ENCODE measurements at places on chromosomes 4 and X.
A peak's percentile ranks its signal among the peaks of the same experiment; 100 is the strongest.

DNA sequence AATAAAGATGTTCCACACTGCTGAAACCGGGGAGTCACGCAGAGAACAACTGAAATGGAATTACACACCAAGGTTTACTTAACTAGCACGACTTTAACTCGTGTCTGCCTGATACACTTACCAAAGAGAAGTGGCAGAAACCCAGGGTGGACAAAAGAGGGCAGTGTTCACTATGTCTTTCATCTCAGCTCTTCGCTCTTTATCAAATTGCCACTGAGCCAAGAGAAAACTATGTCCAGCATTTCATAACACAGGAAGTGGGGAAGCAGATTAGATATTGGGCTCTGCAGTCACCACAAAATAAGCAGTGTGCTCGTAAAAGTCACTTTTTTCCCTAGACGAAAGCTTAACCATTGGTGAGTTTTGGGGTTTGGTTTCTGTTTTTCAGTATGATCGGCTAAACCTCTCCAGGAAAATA lies 155.7 kb downstream of the CHIC2 start:
- peak; percentile 94 for DNase-seq

GRCh38 chr4:181278941-181279340 lies 964.3 kb upstream of the TENM3 start:
- no peak for DNase-seq

GRCh38 chr4:93501244-93501643 lies 327.3 kb upstream of the ATOH1 start:
- no peak for DNase-seq

DNA sequence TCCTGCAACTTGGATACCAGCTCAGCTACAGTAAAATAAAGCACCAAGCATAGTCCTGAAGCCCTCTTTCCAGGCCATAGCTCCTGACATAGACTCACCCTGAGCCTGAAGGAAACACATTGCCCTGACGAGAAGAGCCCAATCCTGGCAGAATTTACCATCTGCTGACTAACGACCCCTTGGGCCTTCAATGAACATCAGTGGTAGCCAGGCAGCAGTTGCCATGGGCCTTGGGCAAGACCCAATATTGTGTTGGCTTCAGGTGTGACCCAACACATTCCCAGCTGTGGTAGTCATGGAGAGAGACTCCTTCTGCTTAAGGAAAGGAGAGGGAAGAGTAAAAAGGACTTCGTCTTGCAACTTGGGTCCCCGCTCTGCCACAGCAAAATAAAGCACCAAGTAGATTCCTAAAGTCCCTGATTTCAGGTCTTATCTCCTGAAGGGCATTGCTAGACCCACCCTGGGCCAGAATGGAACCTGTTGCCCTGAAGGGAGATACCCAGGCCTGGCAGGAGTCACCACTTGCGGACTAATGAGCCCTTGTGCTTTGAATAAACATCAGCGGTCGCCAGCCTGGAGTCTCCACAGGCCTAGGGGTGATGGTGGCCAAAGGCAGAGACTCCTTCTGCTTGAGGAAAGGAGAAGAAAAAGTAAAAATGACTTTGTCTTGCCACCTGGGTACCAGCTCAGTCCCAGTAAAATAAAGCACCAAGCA lies 902.6 kb downstream of the C4orf33 start:
- DNase-seq: no peak

DNA sequence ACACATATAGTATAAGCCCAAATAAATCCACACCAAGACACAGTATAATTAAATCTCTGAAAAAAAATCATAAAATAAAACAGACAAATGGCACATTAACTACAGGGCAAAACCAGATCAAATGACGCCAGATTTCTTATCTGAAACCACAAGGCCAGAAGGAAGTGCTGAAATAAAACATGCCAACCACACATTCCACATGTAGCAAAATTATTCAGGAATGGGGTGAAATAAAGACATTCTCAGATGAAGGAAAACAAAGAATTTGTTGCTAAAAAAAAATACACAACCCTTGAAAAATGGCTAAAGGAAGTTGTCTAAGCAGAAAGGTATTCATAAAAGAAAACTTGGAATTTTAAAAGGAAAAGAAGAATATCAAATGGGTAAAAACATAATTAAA lies 4.5 kb upstream of the DCAF12L1 start:
- DNase-seq: no peak

DNA sequence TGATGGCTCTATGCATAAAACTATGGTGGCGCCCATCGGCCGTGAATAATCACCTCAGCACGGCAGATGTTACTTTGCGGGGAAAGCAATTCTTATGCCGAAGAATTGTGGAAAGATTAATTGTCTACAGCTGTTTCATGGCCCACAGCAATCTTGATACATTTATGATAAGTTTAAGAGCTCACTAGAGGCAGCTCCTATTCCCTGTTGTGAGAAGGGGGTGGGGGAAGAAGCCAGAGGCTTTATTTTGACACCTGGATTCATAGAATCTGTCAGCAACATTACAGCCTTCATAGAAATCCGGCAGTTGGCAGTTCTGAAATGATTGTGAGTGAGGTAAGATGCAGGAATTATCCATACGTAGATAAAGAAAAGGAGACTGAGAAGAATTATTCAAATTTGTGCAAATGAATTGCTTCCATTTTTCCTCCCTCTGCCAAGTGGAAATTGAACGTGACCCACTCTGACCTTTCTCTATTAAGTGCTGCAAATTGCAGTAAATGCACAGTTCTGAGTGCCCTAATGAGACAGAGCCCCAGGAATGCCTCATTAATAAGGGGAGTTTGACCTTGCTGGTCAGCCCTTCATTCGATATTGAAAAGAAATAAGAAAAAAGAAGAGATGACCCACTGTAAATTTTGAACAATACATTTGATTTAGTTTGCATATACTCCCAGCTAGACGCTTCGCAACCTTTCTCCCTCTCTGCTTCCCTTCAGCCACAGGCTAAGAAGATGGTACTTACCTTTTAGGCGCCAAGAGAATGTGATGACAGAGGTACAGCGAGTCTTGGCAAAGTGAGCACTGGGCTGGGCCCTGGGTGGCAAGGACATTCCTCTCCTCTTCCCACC lies 188.8 kb downstream of the GPAT3 start:
- no peak for DNase-seq

DNA sequence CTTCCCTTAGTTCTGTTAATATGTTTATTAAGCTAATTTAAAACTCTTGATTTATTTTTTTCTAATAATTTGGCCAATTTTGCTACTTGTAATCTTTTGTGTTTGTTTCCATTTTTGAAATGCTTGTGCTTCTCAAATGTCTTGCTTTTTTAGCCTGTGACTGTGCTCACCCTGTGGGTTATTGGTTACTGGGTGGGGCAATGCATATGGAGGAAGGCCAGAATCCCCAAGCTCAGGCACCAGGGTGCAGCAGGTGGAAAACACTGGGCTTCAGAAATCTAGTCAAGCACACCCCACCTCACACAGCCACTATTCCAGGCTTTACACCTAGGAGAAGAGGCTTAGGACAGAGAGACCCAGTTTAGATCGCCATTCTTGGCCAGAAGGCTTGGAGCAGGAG lies 33.1 kb downstream of the ETNPPL start:
- no peak for DNase-seq

GRCh38 chr4:3365326-3365725 lies 72.5 kb downstream of the RGS12 start:
- DNase-seq: no peak

- no peak for DNase-seq
Observed at GRCh38 chrX:11259437-11259836, 33.8 kb upstream of the AMELX start.

GRCh38 chrX:131812847-131813825 lies 210.0 kb upstream of the STK26 start:
- peak; percentile 70 for DNase-seq

- DNase-seq: no peak
Observed at GRCh38 chr4:73683456-73683855, 56.9 kb upstream of the CXCL8 start.

DNA sequence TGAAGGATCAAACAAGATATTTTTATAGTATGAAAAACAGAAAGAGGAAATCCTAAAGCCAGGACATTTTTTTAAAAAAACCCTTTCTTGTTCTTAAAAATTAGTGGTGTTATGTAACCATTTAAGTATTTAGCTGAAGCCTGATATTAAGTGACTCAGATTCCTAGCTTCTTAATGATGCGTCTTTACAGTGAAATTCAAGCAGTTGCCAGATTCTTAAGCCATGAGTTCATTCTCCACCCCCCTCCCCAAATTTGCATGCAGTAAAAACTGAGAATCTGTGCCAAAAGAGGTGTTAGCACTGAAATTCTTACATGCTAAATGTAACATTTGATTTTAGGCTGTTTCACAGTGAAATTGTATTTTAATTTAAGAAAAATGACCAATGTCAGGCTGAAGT lies 180.8 kb downstream of the RAPGEF2 start:
- no peak for DNase-seq

DNA sequence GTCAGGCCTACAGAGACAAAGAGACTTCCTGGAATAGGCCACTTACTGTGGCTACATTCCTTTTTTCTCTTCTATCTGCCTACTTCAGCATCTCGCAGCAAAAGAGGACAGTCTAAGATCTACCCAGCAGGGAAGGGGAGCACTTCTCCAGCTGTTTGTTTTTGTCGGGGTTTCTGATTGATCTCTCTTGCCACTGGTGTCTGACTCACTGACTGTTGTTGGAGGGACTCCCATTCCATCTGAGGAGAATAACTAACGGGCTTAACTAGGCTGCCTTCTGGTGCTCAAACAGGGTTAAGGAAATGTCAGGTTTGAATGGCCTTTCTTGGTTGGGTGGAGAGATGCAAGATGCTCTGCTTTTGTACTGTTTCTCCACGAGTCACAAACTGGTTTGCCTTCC lies 100.2 kb upstream of the TMEM164 start:
- DNase-seq: peak; percentile 1

DNA sequence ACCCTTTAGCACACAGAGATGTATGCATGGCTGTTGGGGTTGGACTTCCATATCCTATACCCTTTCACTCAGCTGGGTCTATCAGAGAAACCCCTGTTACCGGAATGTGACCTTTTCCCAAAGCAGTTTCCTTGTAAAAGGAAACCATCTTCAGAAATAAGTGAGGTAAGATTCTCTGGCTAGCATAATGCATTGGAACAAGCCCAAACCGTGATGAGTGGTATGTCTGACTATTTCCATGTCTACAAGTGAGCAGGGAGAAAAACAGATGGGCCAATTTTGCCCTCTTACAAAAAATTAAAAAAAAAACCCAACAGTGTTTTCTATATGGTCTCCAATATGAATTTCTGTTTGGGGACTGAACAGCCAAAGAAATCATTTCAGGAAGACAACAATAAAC lies 283.9 kb downstream of the SMARCA1 start:
- DNase-seq: no peak

DNA sequence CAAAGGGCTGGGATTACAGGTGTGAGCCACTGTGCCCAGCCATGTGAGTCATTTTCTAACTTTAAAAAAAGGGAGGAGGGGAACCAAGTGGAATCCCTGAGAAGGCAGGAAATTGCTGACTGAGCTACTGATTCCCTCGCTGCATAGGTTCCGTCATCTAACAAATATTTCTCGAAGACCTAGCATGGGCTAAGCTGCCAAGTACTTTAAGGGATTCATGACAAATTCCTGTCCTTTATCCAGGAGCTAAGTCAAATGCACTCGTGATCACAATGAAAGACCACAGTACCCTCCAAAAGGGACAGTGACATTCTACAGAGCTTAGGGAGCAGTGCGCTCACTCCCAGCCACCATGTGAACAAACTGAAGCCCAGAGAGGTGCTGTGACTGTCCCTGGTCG lies 33.2 kb upstream of the MAN2B2 start:
- DNase-seq: no peak

- peak; percentile 7 for DNase-seq
Observed at GRCh38 chrX:12304261-12304660, 166.0 kb downstream of the FRMPD4 start.

DNA sequence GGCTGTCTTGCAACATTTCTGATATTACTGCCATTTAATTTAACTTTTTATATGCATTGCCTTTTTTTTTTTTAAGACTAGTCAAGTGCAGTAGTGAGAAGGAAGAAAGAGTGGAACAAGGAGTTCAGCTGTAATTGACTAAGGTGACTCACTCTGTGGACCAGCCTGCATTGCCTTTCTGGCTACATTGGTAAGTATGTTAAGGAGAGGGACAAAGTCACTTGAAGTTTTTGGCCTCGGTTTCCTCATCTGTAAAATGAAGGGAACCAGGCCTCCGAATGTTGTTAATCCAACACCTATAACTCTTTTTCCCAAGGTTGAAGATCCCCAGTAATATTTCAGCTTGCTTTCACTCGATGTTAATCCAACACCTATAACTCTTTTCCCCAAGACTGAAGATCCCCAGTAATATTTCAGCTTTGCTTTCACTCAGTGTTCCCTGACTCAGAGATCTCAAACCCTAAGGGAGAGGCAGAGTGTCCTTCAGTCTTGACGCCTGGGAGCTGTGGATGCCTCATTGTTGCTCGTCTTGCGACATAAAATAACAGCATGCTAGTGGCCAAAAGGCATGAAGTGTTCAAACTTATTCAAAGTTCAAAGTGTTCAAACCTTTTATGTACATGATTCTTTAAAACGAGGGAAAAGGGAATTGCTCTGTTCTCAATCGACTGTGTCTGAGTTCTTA lies 102.0 kb downstream of the SORBS2 start:
- DNase-seq: no peak

GRCh38 chr4:17964576-17964975 lies 57.0 kb downstream of the LCORL start:
- no peak for DNase-seq

DNA sequence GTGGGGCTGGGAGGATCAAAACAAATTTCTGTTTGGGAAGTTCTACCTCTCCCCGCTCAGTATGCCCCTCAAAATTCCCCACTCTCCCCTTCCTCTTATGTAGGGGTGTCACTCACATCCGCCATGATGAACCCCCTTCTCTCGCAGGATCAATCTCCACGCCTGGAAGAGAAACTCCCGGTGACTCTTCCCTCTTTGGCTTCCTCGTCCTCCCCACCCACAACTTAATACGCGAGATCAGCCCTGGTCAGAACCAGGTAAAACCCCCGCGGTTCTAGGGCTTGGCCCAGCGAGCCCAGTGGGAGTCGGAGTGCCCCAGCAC lies 427 bp downstream of the LAMTOR3 start:
- DNase-seq: no peak

- peak; percentile 60 for DNase-seq
Observed at GRCh38 chr4:24910499-24910898, 2.3 kb downstream of the CCDC149 start.

DNA sequence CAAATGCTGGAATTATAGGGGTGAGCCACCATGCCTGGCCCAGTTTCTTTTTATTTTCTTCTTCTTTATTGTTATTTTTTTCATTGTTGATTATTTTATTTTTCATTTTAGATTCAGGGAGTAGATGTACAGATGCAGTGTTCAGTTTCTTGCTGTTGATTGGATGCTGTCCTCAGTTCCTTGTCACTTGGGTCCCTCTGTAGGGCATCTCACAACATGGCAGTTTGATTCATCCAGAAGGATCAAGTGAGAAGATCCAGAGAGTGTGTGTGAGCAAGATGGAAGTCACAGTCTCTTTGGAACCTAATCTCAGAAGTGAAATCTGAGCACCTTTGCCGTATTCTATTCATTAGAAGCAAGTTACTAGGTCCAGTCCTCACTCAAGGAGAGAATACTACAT lies 20.9 kb downstream of the HMGB3 start:
- no peak for DNase-seq
